Activated naive CD4-positive, alpha-beta T cell (primary cell): ENCODE measurements at places on chromosomes 16 and 17.

- DNase-seq = no peak
Observed at GRCh38 chr17:40176754-40177110, 538 bp upstream of the RAPGEFL1 start.

GRCh38 chr17:81519284-81520020, 6.9 kb upstream of the ACTG1 start:
- DNase-seq = peak; percentile 65

DNA sequence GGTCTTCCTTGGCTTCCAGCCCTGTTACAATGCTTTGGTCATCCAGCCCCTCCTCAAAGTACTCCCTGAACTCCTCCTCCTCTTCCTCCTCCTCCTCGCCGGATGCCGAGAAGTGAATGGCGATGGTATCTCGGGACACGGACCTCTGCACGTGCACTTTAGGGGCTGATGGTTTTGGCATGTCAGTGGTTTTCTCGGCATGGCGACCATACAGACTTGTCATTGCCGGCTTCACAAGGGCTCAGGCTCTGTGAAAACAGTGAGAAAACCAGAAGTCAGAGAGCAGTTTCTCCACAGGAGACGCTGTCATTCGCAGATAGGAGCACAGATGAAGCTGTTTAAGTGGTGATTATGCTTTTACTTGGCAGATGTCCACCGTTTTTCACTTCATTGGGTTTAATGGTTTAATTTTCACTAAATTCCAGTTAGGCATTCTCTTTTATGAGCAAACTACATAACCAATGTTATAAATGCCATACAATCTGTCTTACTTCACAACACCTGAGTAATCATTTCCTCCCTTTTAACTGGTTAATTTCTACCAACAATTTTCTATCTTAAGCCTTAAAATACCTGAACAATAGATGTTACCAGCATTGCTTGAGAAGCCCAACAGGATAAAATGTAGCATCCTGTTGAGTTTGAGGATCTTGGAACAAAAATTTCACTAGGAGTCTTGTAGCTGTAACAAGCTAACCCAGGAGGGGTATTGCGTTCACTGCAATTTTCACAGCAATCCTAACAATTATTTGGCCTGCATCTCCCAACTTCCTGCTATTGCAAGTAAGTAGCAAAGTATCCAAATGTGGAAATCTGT, 48.9 kb downstream of the TEX2 start:
- DNase-seq = no peak

- no peak for DNase-seq
Observed at GRCh38 chr16:85173146-85173980, 61.1 kb upstream of the CIBAR2 start.

DNA sequence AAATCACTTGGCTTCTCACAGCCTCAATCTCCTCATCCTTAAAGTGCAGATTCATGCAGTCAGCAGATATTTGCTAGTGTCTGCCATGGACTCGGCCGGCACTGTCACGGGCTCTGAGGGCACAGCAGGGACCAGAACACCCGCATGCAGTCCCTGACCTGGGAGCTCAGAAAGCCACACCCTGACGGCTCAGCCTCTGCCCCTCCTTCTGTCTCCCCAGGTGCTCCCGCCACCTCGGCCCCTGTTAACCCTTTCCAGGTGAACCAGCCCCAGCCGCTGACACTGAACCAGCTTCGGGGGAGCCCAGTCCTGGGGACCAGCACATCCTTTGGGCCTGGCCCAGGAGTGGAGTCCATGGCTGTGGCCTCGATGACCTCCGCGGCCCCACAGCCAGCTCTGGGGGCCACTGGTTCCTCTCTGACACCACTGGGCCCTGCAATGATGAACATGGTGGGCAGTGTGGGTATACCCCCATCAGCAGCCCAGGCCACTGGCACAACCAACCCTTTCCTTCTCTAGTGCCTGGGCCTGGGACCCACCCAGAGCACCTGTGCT, 28.7 kb downstream of the B9D1 start:
- DNase-seq = no peak

GRCh38 chr16:75527825-75528299, 8.0 kb downstream of the CHST5 start:
- no peak for DNase-seq

GRCh38 chr16:2857451-2858244, at the start of gene PRSS22:
PRSS22 (minus strand) TSS chr16:2858170; CDS start chr16:2858104, 66 bp downstream.
- no peak for DNase-seq

- DNase-seq = no peak
Observed at GRCh38 chr17:69305177-69305576, 21.8 kb downstream of the ABCA5 start.

GRCh38 chr16:81405702-81406113, 38.9 kb upstream of the CMIP start:
- no peak for DNase-seq

GRCh38 chr16:49910541-49911071, 54.7 kb upstream of the ZNF423 start:
- no peak for DNase-seq

DNA sequence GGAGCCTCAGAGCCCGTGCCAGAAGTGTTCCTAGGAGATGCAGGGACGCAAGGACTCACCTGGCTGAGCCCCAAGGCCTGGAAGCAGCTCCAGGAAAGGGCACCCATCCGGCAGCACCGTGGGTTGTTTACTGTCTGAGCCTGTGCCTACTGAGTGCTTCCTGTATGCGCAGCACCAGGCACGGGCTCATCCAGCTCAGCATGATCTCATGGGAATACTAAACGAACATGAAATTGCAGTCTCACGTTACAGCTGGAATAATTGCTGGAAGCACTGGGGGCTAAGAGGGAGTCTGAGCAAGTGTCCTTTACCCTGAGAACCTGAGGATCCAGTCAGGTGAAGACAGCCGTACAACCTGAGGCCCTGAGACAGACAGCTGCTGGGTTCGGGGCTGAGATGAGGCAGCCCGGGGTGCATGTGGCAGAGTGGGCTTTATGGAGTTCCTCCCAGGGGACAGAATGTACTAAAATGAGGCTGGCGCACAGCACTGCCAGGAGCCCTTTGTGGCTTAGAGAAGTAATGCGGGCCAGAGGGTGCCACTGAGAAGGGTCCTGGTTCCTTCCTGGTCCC, 5.4 kb downstream of the CTRL start:
- DNase-seq = no peak

DNA sequence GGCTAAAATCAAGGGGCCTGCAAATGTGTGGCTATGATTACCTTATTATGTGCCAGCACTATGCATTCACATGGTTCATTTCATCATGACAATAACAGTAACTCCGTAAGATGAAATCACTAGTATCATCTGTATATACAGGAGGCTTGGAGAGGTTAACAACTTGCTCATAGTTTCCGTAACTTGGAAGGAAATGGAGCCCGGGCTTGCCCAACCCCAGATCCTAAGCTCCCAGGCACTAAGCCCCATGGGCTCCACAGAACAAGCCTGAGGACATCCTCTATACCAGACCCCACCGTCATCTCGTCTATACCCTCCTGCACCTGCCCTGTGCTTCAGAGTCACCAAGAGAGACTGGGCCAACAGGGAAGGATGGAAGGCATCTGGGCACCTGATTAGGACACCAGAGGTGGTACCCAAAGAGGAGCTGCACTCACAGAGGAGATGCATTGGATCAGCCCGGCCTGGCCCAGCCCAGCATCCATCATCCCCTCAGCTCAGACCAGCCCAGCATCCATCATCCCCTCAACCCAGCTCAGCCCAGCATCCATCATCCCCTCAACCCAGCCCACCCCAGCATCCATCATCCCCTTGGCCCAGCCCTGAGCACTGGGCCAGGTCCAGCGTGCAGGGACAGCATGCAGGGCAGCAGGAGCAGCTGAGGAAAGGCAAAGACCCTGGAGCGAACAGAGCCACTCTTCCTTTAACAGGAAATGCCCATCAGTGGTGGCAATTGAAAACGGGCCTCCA, 28.5 kb downstream of the NSMCE1 start:
- DNase-seq = no peak
